H1 (cell line): ENCODE measurements at places on chromosomes 12 and 14.

- DNase-seq = no peak
These were observed 157.9 kb downstream of the PELI2 start for GRCh38 chr14:56276108-56276507.

GRCh38 chr14:81474148-81474492, 59.5 kb downstream of the SEL1L start:
- no peak for DNase-seq

DNA sequence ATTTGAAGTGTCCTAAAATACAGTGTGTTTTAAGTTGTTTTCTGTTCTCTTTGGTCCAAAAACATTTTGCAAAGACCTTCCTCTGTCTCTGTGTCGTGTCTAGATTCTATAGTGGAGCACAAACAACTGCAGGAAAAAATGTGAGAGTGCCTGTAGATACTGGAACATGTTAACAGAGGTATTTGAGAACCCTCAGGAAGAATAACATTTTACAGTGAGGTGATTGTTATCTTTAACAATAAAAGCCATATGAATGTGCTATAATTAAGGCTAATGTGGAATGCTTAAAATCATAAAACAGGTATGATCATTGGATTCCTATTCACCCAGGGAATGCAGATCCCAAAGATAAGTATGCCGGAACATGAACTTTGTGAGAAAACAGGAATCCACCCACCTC, 98.0 kb downstream of the SAMD4A start:
- no peak for DNase-seq

- no peak for DNase-seq
These were observed 187.9 kb upstream of the GRIN2B start for GRCh38 chr12:14169281-14169680.

DNA sequence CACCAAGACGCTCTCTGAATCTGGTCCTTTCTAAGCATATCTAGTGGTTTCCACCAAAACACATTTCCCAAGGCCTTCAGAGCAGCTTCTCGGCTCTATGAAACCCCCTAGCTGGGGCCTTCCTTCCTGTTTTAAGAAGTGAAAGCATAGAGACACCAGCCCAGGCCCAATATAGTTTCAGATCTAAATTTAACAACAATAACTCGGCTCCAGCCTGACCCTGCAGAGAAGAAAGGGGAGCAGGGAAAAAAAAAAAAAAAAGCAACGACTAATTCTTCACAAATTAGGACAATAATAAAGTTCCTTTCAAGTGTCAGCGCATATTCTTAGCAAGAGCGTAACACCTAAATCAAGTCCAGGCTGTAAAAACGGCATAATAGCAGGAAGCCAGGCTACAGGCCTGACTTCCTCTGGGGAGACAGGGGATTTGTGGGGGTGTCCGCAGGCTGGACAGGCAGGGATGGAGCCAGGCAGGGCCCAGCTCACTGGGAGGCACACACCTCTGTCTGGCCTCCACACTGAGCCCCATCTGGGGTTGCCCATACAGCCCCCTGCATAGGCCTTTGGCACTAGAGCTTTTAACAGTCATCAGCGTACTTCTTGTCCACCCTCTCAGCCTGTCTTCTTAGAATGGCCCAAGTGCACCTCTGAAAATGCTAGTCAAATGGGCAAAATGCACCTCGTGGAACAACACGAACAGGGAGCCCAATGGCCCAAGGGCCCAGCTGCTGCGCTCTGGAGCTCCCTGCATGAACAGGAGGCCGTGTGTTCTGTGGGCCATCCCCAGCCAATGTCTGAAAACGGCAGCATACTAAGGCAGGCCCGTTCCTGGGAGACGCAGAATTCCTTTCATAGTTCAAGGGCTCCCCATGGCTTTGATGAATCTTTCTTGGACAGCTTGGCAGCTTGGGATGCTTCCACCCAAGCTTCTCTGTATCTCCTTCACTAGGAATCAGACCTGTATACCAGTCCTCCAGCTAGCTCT, 772.9 kb downstream of the MED13L start:
- no peak for DNase-seq
